ENCODE measurements at places on chromosomes 13 and 19. TPM values are rescaled to one million over a fixed set of nuclear protein-coding genes. Genes with fewer than 3 reads are reported as not detected.

KLK2 gene
- not detected for total RNA-seq

GTPBP3 gene
- 26.9 TPM for total RNA-seq

ZSWIM9 gene
- total RNA-seq: 6.2 TPM

LIG4 gene
- total RNA-seq: 7.2 TPM

ITM2B gene
- total RNA-seq: 456 TPM

IL11 gene
- not detected for total RNA-seq

MED26 gene
- 10.0 TPM for total RNA-seq

DMKN gene
- total RNA-seq: 12.8 TPM

SLC25A41 gene
- total RNA-seq: 1.8 TPM

GPR18 gene
- total RNA-seq: not detected

CD79A gene
- 3.5 TPM for total RNA-seq

KCNK6 gene
- total RNA-seq: 23.4 TPM

ZNF627 gene
- 7.6 TPM for total RNA-seq

SBSN gene
- not detected for total RNA-seq

APC2 gene
- 0.42 TPM for total RNA-seq

ZNF69 gene
- 17.6 TPM for total RNA-seq

ZNF333 gene
- 6.7 TPM for total RNA-seq

GRK1 gene
- 0.10 TPM for total RNA-seq

C19orf18 gene
- 0.27 TPM for total RNA-seq

ANGPTL8 gene
- not detected for total RNA-seq

CYP4F8 gene
- not detected for total RNA-seq

ERVK3-1 gene
- total RNA-seq: 21.6 TPM

AMER2 gene
- 0.08 TPM for total RNA-seq

BRME1 gene
- 5.9 TPM for total RNA-seq

ZNF441 gene
- total RNA-seq: 3.5 TPM

AP1M2 gene
- total RNA-seq: 149 TPM

ARHGAP33 gene
- total RNA-seq: 25.0 TPM
